ENCODE measurements at places on chromosomes 2 and 18. TPM values are rescaled to one million over a fixed set of nuclear protein-coding genes. Genes with fewer than 3 reads are reported as not detected.

TMEFF2 gene
- total RNA-seq = not detected

PSMA8 gene
- total RNA-seq = not detected

KANSL1L gene
- 25.9 TPM for total RNA-seq

RAB6C gene
- total RNA-seq = not detected

RAPGEF4 gene
- total RNA-seq = 12.6 TPM

ABCB11 gene
- total RNA-seq = 0.03 TPM

FBXO36 gene
- total RNA-seq = 1.2 TPM

ALPP gene
- total RNA-seq = not detected

TNFAIP6 gene
- total RNA-seq = 4.9 TPM

NAT8 gene
- not detected for total RNA-seq

FLACC1 gene
- total RNA-seq = 12.0 TPM

ZEB2 gene
- 122 TPM for total RNA-seq

LRRTM4 gene
- total RNA-seq = 1.3 TPM

C2orf66 gene
- not detected for total RNA-seq

VWC2L gene
- 0.08 TPM for total RNA-seq

SPR gene
- total RNA-seq = 35.4 TPM

TOGARAM2 gene
- 0.48 TPM for total RNA-seq

SYT4 gene
- not detected for total RNA-seq

REG1B gene
- not detected for total RNA-seq

NCKAP5 gene
- total RNA-seq = 10.6 TPM

ACP1 gene
- 64.6 TPM for total RNA-seq

STAT4 gene
- total RNA-seq = 37.8 TPM

ANXA4 gene
- 39.7 TPM for total RNA-seq

TMEM87B gene
- total RNA-seq = 11.0 TPM

DOCK10 gene
- total RNA-seq = 2.6 TPM

CLHC1 gene
- total RNA-seq = 8.6 TPM

GAD1 gene
- 0.46 TPM for total RNA-seq

GPR45 gene
- total RNA-seq = not detected

ORC4 gene
- total RNA-seq = 35.1 TPM

PTPN4 gene
- 35.7 TPM for total RNA-seq

ABHD1 gene
- total RNA-seq = 1.1 TPM

TLX2 gene
- total RNA-seq = not detected

IL37 gene
- total RNA-seq = not detected

TSGA10 gene
- total RNA-seq = 1.6 TPM

HOXD4 gene
- total RNA-seq = 0.70 TPM

SCYGR4 gene
- total RNA-seq = not detected

RAX gene
- not detected for total RNA-seq
